ENCODE measurements at places on chromosomes 4 and X. TPM values are rescaled to one million over a fixed set of nuclear protein-coding genes. Genes with fewer than 3 reads are reported as not detected.

Gene STATH
- total RNA-seq: not detected

Gene SHOX
- total RNA-seq: not detected

DNA sequence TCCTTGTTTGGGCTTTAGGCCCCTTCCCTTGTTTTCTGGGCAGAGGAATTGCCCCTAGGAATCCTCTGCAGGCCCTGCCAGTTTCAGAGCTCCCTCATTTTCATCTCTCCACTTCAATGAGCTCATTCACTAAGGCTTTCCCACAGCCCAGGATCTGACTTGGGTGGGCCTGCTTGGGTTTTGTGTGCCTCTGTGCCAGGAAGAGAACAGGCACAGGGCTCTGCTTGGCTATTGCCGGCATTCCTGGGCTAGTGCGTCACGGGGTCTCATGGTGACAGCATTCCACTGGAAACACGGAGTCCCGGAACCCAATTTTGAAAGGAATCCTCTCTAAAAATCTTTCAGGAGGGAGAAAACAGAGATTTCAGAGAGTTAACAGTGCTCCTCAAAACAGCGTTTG lies 150.5 kb downstream of the VCX3A start:
- no peak for DNase-seq

- no peak for DNase-seq
Measured at GRCh38 chrX:119009071-119009470, 34.7 kb downstream of the LONRF3 start.

DNA sequence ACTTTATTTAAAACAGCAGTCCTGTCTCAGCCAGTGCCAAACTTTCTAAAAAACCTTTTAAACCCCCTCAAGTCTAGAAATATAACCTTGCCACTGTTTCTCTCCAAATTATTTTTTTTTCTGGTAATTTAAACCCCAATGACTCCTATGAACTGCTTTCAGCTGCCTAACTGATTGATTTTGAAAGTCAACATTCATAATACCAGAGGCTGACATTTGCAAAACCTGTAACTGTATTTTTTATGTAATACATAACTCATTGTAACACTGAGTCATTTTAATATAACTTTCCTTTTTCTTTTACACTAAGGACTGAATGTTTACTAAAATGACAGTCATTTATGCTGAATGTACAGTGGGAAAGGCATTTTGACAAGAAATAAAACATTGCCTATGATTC lies 19.1 kb upstream of the EGFL6 start:
- no peak for DNase-seq

DNA sequence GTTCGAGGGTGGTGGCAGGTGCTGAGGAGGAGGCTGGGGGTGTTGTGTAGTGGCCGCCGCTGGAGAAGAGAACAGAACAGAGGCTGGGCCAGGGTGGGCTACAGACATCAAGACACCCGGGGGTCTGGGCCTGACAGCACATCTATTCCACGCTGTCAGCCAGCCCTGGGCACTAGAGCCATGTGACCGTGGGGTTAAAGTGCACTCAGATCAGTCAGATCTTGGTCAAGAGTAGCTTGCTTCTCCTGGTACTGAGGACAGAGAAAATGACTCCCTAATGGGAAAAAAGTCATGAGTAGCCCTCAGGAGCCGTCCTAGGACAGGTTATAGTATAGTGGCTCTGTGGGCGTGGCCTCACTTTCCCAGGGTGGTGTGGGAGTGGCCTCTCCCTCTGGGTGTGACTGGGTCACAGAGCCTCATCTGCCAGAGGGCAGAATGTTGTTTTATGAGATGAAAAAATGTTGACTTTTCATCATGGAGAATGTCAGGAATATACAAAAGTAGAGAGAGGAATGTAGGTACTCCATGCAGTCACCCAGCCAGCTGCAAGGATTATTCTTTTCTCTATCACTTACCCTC lies 19.4 kb downstream of the TRMT44 start:
- no peak for DNase-seq

DNA sequence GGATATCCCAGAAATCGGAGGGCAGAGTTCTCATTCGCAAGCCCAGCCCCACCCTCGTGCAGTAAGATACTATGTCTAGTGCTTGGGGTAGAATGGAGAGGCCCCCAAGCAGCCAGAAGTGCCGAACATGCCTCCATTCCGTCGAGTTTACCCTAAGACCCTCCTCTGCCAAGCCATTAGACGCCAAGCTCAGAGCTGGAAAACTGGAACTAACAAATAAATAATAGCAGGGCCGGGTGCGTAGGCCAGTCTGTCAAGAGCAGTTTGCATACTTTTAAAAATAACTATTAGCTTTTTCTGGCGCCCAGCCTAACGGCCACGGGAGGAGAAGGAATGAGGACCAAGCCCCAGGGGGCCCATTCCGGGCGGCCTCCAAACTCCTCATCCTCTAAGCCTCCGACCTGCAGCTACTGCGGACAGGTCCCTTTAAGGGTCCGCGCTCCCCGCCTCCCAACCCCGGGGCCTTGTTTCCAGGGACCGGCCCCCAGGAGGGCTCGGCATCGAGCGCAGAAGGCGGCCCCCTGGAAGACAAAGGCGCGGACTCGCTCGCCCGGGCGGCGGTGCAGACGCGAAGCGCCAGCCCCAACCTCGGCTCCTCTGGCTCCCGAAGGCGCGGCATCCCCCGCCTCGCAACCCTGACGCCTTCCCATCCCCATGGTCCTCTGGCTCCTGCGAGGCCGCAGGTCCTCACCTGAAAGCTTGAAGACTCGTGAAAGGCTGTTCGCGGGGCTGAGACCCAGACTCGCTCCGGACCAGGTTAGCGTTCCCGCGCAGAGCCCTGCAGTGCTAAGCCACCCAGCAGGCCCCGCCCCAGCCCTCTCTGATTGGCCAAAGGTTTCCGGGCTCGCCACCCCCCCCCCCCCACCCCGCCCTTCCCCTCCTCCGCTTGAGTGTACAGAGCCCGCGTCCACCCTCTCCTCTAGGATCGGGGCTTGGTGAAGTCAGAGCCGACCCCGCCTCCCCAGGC lies at the start of gene TMSB15A:
TMSB15A (minus strand) TSS at position 765 of the 967 bp plus-strand sequence.
- DNase-seq: peak; percentile 5

- DNase-seq: no peak
Measured at GRCh38 chr4:111045992-111046391, 423.1 kb upstream of the PITX2 start.

DNA sequence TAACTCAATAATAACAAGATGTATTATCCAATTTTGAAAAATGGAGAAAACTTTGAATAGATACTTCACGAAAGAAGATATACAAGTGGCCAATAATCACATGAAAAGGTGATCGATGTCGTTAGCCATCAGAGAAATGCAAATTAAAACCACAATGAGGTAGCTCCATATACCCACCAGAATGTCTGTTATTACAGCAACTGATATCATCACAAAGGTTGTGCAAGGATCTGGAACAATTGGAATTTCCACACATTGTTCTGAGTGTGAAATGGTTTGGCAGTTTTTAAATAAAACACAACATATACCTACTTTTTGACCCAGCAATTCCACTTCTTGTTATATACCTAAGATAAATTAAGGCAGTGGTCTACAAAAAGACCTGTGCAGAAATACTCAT lies 71.7 kb downstream of the IRS4 start:
- DNase-seq: no peak

- no peak for DNase-seq
Measured at GRCh38 chr4:130026185-130026584, 930.2 kb downstream of the C4orf33 start.

DNA sequence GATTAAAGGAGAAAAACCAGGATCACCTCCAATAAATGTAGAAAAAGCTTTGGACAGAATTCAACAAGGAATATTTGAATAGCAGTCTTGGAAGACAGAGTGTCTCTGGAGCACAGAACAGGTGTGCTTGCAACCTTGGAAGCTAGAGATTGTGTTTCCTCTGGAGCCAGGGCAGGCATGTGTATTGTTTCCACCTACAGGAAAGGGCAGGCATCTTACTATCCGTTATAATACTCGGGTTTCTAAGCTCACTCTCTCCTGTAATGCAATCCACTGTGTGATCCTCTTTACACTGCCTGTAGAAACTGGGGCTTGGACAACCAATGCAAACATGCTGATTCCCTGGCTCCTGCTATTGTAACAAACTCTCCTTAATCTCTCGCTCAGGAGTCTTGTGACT lies 14.4 kb downstream of the CCDC110 start:
- no peak for DNase-seq

Gene KIAA0232
- total RNA-seq: 21.6 TPM

DNA sequence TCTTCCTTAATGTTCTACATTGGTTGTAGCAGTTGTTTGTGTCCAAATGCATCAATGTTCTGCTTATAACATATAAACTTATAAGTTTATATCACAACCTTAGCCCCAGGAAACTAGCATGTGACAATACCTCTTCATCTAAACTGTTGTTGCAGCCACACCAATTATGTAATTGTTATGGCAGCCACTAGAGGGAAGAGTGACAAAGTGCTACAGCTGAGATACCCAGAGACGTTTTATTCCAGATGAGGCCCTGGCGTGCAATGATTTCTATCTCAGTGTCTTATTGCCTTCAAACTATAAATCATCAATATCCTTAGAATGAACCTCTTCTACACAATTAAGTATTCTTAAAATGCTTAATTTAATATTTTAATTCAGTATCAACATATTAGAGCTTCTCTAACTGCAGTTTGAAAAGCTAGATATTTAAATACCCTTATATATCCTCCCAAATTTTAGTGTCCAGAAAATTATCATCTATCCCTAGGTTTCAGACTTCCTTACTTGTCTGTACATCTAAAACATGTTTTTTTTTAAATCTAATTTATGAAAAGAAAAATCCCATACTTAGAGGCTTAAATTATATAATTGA lies 171.6 kb downstream of the PCDH10 start:
- peak; percentile 46 for DNase-seq

- peak; percentile 69 for DNase-seq
Measured at GRCh38 chr4:84878090-84878489, 88.4 kb downstream of the WDFY3 start.

GRCh38 chrX:56761167-56761566 lies 32.1 kb downstream of the NBDY start:
- DNase-seq: no peak

DNA sequence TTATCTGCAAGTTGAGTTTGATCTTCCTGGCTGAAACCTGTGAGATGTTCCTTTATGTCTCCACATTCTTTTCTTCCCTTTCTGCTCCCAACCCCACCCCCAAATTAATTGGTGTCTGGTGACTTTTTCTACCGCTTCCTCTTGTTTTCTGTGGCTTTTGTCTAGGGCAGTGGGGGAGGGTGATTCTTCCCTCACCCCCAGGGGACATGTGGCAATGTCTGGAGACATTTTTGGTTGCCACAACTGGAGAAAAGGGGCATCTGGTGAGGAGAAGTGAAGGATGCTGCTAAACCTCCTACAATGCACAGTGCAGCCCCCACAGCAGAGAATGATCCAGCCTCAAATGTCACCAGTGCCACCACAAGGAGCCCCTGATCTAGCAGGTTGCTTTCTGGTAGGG lies 152.9 kb downstream of the NHS start:
- no peak for DNase-seq

GRCh38 chr4:110231869-110232268 lies 33.5 kb upstream of the ELOVL6 start:
- DNase-seq: no peak

- DNase-seq: no peak
Measured at GRCh38 chr4:181853881-181854511, 389.2 kb upstream of the TENM3 start.

Gene ANKRD50
- total RNA-seq: 33.0 TPM

- no peak for DNase-seq
Measured at GRCh38 chrX:118528071-118528737, 32.6 kb downstream of the DOCK11 start.

Gene STAP1
- total RNA-seq: not detected

- DNase-seq: no peak
Measured at GRCh38 chrX:69314436-69315348, 149.4 kb upstream of the PJA1 start.

DNA sequence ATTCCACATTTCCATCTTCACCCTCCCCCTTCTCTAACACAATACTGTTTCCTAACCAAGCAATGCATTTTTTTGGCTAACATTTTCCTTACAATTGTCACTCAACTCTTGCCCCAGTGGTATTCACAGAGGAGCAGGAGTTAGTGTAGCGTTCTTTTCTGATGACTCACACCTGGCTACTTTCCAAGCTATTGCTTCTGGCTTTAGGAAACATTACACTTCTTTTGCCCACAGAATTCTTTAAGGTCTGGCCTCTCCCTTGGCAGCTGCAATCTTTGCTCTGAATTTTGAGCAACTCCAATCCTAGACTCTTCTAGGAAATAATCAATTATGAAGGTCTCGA lies 27.5 kb upstream of the PDGFC start:
- peak; percentile 98 for DNase-seq

DNA sequence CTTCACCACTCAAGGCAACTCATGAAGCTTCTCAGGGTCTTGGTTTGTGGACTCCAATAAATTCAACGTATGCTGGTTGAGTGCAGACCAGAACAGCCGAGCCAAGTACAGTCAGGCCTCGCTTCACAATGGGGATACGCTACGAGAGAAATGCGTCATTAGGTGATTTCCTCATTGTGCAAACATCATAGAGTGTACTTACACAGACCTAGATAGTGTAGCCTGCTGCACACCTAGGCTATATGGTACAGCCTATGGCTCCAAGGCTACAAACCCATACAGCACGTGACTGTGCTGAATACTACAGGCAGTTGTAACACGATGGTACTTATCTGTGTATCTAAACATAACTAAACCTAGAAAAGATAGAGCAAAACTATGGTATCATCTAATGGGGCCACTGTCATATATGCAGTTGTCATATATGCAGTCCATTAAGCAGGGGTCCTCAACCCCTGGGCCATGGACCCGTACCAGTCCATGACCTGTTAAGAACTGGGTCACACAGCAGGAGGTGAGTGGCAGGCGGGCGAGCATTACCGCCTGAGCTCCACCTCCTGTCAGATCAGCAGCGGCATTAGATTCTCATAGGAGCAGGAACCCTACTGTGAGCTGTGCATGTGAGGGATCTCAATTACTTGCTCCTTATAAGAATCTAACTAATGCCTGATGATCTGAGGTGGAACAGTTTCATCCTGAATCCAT lies 31.5 kb downstream of the RTL5 start:
- no peak for DNase-seq

GRCh38 chrX:5145957-5146356 lies 1082.7 kb downstream of the NLGN4X start:
- DNase-seq: no peak

DNA sequence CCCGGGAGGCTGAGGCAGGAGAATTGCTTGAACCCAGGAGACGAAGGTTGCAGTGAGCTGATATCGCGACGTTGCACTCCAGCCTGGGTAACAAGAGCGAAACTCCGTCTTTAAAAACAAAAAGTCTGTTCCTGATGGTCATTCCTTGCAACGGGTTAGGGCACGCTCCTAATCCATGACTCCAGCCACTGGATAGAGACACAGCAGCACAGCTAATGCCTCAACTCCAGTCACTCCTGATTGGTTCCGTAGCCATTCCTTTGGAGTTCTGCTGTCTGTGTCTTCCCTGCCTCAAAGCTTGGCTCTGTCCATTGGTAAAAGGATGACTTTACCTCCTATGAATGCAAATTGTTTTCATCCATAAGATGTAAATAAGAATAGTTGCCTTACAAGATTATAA lies 44.3 kb upstream of the FAM9A start:
- DNase-seq: no peak

GRCh38 chr4:73709451-73710033 lies 30.8 kb upstream of the CXCL8 start:
- no peak for DNase-seq

Gene TEX13D
- total RNA-seq: not detected

GRCh38 chr4:118889312-118889691 lies 648 bp downstream of the SYNPO2 start:
- DNase-seq: no peak

GRCh38 chr4:141415651-141416050 lies 195.0 kb downstream of the ZNF330 start:
- no peak for DNase-seq

- DNase-seq: no peak
Measured at GRCh38 chrX:84187533-84188319, at the start of gene RPS6KA6. RPS6KA6 (minus strand) TSS chrX:84188199; CDS start chrX:84187899, 300 bp downstream.

All from A172 (cell line).